Stimulated activated CD8-positive, alpha-beta memory T cell treated with anti-CD3 and anti-CD28 coated beads, Interleukin-15, amount 100 ng/mL, for 1 hour (primary cell): ENCODE measurements at places on chromosomes 16 and 17.

GRCh38 chr17:18318117-18318516 is 3.0 kb downstream of the SMCR8 start:
- no peak for DNase-seq

GRCh38 chr16:46733319-46733830 is 14.8 kb downstream of the MYLK3 start:
- no peak for DNase-seq

DNA sequence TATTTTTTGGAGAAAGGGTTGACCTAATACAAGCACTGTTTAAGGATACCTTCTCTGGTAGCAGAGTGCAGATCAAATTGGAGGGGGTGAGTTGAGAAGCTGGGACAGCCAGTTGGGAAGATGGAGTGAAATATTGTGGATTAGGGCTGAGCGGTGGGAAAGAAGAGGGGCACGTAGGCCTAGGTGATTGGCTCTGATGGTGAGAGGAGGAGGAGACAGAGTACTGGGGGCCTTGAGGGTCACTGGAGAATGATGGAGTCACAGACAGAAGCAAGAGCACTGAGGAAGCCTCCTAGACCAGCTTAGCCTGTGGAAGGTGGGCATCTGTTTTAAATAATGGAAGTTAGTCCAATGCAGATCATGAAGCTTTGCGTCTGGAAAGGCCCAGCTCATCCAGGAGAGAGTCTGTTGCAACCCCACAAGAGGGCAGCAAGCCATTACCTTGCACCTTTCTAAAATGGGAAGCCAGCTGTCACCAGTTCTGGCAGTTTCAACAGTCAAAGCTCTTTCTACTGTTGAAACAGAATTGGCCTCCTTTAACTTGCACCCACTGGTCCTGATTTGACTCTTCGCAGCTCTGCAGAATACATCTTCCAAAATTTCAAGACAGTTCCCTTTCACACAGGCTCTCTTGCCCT is 11.8 kb downstream of the SLC9A5 start:
- no peak for DNase-seq

DNA sequence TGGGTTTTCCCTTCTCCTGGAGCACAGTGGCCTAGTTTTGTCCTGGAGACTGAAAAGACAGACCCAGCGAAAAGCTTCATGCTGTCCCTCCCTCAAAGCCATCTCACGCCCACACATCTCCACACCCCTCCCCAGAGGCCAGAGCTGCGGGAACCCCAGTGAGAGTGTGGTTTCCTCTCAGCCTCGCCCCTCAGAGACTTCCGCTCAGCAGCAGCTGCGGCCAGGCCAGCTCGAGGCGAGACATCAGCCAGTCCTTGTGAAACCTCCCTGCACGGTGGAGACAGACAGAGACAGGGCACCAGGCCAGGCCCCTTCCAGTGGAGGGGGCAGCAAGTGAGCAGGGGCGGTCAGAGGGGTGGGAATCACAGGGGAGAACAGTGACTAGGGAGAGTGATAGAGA is 77.0 kb upstream of the TNRC6C start:
- peak; percentile 47 for DNase-seq

DNA sequence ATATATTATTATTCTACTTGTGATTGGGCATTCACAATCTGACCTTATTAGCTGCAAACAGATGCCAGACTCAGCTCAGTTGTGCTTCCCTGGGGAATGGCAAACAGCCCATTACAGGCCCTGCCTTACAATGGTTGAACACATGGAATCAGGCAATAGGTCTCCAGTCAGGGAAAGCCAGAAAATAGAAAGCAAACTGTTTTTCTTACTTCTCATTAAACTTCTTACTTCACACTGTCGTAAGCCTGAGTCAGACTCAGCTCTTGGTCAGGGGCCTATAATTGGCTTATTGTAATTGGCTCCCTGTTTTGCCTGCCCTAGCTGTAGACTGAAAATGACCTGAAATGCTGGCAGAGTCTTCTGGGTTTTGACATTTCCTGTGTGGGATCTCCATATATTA is 77.0 kb upstream of the CA10 start:
- DNase-seq: no peak

DNA sequence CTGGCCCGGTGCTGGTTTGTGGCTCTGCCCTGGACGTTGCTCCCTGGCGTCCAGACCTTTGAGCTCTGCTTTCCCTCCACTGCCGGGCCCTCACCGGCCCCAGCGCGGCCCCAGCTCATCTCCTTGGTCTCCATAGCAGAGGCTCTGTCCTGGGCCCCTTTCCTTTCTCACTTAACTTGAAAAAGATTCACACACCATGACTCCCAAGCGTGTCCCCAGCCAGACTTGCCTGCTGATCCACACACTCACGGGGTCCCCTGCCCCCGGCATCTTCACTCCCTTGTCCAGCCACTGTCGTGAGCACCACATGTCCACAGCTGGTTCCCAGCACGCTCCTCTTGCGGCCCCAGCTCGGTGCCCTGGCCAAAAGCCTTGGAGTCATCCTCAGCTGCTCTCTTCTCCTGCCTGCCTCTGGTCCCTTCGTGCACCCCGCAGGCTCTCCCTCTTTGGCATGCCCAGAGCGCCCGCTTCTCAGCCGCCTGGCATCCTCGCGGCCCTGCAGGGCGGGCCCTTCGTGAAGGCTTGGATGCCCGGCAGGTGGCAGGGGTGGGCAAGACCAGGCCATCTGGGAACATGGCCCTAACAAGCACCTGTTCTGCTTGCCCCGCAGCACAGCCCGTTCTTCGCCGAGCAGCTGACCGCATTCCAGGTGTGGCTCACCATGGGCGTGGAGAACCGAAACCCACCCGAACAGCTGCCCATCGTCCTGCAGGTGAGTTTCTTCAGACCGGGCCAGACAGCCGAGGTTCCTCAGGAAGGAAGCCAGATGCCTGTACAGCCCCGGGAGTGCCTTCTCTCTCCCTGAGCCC is 145.6 kb upstream of the CHMP6 start:
- no peak for DNase-seq

GRCh38 chr17:1391577-1391976 is 8.4 kb downstream of the YWHAE start:
- DNase-seq: no peak

GRCh38 chr16:87324411-87325275 is 7.5 kb upstream of the C16orf95 start:
- peak; percentile 21 for DNase-seq

- DNase-seq: no peak
Observed at GRCh38 chr17:61503961-61504360, 51.7 kb downstream of the TBX4 start.

DNA sequence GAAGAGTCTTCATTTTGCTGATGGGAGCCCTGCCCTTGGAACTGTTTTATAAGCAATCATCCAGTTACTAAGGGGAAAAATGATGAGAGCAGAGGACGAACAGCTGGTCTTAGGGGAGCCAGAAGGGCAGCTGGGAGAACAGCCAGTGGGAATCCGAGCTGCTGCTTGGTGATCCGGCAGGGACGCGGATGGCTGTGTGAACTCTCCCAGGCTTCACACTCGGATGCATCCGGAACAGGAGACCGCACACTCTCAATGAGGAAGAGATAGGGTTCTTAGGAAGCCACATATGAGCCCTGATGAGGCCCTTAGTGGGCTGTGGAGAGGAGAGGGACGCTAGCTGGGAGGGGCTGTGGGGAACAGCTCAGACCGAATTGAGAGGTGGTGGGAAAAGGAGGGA is 5.0 kb upstream of the CACNG5 start:
- no peak for DNase-seq

DNA sequence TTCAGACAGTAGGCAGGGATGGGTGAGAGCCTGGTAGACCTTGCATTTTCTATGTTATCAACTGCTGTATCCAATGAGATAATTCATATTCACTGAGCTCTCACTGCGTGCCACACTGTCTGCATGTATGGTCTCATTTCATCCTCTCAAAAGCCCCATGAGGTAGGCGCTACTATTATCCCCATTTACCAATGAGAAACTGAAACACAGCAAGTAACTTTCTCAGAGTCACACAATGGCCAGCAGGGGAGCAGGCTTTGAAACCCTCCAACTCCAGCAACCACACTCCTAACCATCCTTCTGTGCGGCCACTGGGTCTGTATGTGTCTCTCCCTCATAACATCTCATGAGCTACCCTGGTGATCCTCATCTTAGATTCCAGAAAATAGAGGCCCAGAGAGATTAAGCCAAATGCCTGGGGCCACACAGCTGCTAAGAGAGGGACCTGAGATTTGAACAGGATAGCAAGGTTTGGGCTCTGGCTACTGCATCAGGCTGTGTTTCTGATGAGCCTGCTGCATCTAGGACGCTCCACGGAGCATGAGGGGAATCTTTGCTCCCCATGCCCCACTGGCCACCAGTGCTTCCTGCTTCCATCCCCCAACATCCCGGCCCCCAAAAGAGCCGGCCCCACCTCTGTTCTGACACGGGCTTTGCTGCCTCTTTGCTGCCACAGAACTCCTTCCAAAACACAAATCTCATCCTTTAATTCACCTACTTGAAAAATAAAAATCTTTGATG is 3.2 kb downstream of the CCR7 start:
- DNase-seq: no peak

DNA sequence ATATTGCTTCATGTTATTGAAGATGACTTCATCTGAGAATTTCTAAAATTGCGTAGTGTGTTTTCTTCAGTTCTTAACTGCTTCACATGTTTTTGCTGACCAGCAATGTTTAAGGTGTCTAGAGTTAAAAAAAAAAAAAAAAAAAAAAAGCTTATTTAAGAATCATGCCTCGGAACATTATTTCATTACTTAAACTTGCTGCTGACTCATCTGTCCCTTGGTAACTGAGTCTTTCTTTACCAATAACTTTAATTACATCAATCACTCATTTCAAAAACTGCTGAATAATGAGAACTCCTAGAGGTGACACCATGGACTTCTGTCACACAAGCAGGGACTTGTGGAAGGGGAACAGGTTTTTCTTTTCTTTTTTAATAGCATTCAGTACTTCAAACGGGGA is 16.2 kb downstream of the IRX5 start:
- DNase-seq: no peak

DNA sequence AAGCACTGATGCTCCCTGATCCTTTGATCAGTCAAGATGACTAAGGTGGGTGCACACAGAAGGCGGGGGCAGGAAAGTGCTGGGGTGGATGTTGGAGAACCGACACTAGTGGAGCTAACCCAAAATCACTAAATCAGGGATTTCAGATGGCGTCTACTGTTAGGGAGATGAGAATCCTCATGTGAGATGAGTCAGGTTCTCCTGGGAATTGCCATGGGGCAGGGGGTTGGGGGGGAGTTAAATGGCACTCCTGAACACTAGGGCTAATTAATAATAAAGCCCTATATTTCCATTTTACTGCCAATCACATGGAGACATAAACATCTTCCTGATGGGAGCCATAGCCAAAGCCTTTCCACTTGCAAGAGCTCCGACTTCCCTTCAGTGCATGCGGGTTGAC is 804.1 kb downstream of the KCNJ18 start:
- no peak for DNase-seq

DNA sequence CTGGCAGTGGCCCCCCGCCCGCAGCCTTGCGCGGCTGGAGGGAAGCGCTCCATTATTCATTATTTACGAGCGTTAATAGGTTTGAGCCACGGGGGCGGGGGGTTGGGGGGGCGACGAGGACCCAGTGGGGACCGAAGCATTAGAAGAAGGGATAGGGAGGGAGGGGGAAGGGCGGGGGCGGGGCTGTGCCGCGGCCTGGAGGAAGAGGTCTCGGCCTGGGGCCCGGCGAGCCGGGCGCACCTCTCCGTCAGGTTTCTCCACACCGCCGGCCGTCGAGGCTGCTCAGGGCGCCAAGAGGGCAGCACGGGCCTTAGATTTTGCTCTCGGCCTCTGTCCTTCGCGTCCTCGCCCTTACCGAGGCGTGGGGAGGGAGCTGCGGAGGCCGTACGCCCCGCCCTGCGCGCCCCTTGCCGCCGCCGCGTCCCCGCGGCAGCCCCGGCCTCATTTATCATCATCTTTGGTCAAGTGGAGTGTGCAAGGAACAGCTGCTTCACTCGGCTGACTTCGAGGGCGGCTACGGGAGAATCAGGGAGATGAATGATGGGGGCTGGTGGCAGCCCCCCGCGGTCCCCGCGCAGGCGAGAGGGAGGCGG is 54.2 kb downstream of the SREBF1 start:
- no peak for DNase-seq

GRCh38 chr16:19655242-19655777 is 62.7 kb downstream of the KNOP1 start:
- DNase-seq: no peak

- no peak for DNase-seq
Observed at GRCh38 chr16:20300312-20301097, 26.8 kb downstream of the GP2 start.

DNA sequence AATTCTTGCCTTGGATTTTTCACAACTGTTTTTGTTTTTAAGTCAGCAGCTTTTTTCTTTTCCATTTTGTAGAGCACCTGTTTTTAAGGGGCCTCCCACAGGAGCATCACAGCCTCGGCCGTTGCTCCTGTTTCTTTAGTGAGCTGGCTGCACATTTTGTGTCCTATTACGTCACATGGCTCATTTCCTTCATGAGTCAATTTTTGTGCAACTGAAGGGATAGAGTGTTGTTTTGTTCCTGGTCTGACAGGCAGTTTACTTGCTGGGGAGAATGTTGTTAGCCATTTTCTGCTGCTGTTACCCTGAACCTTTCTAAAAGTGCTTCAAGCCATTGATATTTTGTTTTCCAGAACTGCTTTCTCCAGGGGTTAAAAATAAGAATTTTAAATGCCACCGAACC is 45.0 kb upstream of the CRISPLD2 start:
- no peak for DNase-seq

DNA sequence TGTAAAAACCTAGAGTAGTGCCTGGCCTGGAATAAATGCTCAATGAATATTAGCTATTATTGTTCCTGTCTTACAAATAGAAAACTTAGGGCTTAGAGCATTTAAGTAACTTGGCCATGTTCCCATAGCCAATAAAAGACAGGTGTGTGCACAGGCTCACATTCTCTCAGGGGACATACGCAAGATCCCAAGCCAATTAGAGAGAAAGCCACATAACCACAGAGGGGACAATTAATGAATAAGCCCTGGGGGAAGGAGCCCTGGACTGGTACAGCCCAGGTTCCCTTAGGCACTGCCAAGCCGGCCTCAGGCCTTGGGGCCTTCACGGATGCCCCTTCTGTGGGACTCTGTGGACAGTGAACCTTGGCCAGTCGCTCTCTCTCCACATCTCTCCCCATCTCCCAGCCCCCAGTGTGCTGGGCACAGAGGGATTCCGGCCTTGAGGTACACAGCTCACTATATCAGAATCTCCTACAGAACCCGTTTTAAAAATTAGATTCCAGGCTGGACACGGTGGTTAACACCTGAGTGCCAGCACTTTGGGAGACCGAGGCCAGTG is 27.3 kb upstream of the ABCC12 start:
- DNase-seq: no peak

DNA sequence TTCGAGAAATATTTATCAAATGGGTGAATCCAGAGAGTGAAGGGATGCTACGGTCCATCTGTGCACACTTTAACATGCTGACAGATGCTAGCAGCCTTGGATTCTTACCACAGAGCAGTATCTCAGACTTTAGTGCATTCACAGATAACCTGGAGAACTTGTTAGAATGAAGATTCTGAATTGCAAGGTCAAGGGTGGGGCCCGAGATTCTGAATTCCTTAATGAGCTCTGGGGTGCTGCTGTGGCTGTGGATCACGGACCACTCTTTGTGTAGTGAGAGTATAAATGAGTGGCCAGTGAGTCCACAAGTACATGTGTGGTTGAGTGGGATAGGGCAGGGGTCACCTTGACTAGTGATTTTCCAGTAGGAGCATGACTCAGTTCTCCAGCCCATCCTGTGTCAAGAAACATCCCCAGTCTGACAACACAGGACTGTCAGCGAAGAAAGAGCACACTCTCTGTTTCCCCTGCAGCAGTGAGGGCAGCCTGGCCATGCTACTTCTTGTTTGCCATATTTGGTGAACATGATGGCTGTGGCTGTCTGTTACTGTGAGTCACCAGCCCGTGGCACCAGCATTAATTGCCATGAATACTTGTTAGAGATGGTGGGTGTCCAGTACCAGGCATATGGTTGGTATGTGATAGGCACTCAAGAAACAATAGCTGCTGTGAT is 13.0 kb upstream of the SALL1 start:
- no peak for DNase-seq
